NCI-H187 (cell line): ENCODE measurements at places on chromosomes 3 and 15.

DNA sequence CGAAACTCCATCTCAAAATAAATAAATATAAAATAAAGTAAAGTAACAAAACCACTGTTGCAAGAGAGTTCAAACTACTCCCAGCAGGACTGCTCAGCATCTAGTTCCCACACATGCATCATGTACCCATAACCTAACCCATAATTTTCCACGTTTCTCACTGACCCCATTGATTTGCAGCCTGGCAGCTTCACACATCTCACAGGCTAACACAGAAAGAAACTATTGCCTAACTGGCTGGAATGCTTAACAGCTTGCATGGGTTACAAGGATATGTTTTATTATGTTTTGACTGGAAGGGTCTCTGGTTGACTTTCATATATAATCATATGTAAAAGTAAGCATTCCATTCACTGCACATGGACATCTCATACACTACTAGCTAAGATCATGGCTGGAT is 55.6 kb upstream of the TBC1D23 start:
- DNase-seq = no peak

GRCh38 chr3:183698756-183699155 is 1.2 kb downstream of the YEATS2 start:
- no peak for DNase-seq

DNA sequence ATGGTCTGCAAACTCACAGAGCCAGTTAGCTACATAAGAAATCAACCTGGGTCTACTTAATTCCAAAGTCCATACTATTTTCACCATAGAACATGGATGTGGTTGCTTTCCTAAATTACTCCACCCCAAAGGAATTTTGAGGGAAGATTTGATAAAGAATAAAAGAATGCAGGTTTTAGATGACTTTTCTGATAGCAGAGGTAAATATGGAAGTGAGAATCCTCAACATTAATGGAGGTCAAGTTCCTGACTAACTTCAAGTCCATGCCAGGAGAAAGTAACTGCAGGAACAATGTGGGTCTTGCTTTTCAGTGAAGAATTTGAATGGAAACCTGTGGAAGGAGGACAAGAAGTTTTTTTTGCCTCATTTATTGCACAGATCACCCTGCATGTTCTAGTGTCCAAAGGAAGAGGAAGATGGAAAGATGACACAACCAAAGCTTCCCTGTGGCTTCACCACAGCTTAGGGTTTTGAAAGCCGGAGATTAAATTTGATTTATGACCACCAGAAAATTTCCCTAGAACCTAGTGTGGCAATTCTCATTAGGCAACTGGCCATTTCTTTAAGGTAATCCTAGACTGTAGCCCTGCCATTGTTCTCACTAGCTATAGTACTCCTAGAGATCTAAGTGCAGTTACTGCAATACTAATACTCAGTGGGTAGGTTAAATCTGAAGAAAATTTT is 429.7 kb downstream of the RAP2B start:
- no peak for DNase-seq

- no peak for DNase-seq
These were observed 49.2 kb downstream of the CACNA2D3 start for GRCh38 chr3:54171509-54171908.

DNA sequence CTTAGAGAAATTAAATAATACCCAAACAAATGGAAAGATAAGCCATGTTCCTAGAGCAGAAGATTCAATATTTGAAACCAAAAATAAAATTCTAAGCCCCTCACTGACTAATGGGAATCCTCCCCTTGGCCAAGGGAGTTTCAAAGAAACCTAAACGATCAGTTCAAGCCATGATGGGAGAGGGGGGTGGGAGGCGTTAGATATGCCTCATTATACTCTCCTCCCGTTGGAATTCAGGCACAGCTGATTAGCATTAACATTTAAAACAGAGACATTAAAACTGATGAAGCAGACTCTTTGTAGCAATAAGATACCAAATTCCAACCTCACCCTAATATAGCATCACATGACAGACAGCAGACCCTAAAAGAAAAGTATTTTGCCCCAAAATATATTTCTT is 32.9 kb downstream of the OCA2 start:
- DNase-seq = no peak
